NCI-H524 (cell line): ENCODE measurements at places on chromosomes 5 and 9.

DNA sequence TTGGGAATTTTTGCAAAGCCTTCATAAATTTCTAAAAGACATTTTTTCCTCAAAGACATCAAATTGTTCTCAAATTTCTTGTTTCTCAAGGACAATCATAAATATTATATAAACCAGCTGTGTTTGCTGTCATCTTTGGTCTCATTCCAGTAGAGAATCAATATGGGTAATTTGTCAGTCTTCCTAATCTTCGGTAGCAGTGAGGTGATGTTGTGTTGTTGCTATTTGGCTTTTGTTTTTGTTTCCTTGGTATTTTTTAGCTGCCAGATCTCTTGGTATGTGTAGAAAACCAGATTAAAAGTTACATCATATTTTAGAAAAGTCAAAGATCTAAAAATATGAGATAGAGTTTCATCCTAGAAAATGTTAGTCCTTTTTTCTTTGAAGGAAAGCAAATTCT lies 87.5 kb downstream of the CAMK4 start:
- no peak for DNase-seq

GRCh38 chr9:124757616-124758015 lies 13.5 kb downstream of the NR6A1 start:
- DNase-seq = no peak

- no peak for DNase-seq
These were observed 430.1 kb upstream of the DAB2 start for GRCh38 chr5:39854771-39855410.

DNA sequence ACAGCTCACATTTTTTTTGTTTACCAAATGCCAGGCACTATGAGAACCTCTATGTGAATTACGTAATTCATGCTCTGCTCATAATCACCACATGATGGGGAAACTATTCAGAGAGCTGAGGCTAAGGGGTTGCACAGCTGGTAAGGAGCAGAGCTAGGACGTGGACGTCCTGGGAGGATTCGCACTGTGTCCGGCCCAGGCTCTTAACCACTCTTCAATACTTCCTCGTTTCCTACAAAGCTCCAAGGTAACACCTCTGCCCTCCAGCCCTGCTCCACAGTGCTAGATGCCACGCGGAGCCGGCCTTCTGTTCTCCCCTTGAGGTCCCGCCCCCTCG lies 8.7 kb downstream of the PHF19 start:
- DNase-seq = no peak

DNA sequence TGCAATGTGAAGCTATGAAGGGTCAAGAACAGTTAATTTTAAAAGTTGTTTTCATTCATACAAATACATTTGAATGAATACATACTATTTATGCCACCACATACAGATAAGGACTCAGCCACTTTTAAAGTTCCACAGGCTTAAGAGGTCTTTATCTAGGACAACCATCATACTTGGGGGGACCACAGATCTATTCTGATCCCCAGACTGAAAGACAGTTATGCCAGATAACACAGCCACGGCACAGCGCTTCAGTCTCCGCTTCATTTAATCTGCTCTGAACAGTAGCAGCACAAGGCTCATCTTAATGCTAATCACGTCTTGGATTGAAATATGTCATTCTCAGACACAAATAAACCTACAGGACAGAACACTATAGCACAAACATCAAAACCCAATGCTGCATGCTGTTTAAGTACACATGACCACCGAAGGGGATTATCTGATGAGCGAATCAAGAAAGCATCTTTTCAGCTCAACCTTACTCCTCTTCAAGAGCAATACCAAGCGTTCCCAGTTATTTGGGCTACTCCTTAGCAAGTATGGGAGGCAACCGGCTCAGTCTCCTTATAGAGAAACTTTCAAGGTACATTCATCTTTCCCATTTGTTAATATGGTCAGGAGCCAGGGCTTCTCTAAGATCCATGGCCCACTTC lies 33.3 kb downstream of the PUM3 start:
- DNase-seq = no peak

DNA sequence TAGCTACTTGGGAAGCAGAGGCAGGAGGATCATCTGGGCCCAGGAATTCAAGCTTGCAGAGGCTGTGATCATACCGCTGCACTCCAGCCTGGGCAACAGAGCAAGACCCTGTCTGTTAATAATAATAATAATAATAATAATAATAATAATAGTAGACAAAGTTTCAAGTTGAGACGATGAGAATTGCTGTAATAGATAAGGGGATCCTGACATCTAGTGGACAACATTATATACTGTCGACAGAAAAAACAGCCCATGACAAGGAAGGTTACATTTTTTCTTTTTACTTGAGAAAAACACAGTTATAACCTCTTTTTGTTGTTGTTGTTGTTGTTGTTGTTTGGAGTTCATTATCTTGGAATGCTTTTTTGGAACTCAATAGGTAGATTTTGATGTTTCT lies 35.3 kb downstream of the NDFIP1 start:
- DNase-seq = no peak
